ENCODE measurements at places on chromosomes 7 and 10.

GRCh38 chr10:46530249-46531186 is 25.9 kb downstream of the GPRIN2 start:
- DNase-seq = peak; percentile 97

DNA sequence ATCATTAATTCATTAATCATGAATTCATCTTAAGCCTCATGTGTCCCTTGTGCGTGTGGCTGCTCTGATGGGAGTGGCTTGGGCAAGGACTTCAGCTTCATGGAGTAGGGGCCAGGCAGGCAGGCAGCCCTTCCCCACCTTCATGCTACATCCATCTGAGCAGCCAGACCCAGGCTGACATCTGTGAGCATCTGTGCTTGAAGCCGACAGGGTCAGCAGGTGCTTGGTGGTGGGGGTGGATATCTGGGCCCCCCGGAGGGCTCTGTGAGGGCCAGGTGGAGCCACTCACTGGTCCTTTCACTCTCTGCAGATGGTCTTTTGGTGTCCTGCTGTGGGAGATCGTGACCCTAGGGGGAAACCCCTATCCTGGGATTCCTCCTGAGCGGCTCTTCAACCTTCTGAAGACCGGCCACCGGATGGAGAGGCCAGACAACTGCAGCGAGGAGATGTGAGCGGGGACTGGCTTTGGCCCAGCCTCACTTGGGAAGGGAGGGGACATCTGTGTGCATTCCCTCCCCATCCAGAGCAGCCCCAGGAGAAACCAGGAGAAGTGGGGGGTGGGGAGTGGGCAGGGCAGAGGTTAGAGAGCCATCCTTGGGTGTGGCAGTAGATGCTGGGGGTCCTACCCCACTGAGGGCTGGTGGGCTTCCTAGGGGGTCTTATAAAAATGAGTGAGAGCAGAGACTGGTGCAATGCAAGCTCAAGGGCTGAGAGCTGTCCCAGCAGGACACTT is 14.7 kb upstream of the CSGALNACT2 start:
- DNase-seq = no peak

- no peak for DNase-seq
Measured at GRCh38 chr10:48749254-48749787, 64.6 kb downstream of the WDFY4 start.

DNA sequence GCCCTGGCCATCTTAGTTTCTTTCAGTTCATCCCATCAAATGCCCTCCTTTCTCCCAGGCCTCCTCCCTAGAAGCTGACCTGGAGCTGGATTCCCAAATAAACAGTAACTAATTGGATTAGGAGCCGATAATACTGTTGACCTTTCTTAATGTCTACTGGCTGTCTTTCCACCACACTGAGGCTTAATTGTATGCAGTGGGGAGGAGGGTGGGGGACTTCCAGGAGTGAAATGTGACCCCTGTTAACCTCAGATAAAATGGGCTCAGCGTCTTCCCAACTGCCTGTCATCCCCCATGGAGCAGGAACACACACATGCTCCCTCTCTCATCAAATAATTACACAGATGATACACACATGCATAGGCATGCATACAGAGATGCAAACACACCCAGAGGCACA is 53.7 kb upstream of the LBX1 start:
- no peak for DNase-seq

DNA sequence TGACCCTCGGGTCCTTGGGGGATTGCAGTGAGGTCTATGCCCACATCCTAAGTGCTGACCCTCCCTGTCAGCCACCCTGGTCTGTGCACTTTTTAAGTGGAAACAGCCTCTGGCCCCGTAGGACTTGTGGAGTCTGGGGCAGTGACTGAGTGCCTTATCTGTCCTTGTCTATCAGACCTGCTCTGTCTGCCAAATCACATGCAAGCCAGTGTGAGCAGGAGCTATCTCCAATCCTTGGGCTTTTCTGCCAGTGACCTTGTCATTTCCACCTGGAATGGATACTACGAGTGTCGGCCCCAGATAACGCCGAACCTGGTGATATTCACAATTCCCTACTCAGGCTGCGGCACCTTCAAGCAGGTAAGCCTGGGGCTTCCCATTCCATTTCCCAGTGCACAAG is 62.7 kb downstream of the C10orf120 start:
- DNase-seq = no peak

DNA sequence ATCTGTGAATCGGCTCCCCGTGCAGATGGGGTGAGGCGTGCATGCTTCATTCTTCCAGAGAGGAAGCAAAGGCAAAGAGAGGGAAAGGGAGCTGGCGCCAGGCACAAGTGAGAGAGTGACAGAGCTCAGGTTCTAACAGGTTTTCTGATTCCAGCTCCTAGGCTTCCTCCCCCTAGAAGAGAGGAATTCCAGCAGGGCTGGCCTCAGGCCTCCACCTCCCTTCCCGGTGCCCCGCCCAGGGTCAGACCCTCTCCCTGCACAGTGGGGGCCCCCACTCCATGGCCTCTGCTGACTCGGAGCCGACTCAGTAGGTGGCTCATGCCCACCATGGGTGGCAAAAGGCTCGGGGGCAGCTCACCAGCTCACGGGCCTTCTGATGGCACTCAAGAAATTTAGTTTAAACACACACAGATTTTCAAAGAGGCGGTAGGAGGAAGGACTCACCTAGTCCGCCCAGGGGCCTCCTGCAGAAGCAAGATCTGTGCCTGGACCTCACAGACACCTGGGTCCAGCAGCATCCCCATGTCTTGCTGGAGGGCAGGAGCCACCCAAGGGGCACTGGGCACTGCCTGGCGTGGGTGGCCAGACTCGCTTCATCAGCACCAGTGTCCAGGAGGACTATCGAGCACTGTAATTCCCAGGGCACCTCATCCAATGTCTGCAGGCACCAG is 183.5 kb downstream of the MAD1L1 start:
- DNase-seq = no peak

GRCh38 chr10:132148261-132149251 is 38.2 kb upstream of the DPYSL4 start:
- no peak for DNase-seq

GRCh38 chr7:107972941-107973376 is 30.0 kb downstream of the LAMB1 start:
- DNase-seq = no peak

DNA sequence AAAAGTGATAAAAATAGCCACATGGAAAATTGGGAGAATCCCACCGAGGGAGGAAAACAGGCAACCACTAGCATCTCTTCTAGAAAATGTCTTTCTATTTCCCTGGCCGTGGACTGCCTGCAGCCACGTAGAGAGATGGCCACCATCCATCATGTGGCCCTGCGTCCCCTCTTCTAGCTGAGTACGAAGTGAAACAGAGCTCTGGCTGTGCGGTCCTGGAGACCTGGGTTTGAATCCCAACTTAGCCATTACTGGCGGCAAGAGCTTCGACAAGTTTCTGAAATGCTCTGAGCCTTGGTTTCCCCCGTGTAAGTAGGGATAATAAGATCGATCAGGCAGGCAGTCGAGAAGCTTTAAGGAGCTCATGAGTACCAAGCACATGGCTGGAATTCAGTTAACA is 32.9 kb downstream of the ZCCHC24 start:
- DNase-seq = no peak

DNA sequence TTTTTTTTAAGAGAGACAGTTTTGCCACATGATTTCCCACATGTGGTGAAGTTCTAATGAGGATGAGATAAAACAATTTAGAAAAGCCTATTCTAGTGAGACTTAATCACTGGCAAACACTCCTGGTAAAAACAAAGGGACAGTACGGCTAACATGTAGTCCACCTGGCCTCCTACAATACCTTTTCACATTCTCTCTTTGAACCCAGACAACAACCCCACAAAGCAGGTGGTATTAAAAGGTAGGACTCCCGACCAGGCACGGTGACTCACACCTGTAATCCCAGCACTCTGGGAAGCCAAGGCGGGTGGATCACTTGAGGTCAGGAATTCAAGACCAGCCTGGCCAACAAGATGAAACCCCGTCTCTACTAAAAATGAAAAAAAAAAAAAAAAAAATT is 12.4 kb downstream of the PARD3 start:
- no peak for DNase-seq

- DNase-seq = peak; percentile 17
Measured at GRCh38 chr7:33539659-33540400, 365.5 kb upstream of the BMPER start.

DNA sequence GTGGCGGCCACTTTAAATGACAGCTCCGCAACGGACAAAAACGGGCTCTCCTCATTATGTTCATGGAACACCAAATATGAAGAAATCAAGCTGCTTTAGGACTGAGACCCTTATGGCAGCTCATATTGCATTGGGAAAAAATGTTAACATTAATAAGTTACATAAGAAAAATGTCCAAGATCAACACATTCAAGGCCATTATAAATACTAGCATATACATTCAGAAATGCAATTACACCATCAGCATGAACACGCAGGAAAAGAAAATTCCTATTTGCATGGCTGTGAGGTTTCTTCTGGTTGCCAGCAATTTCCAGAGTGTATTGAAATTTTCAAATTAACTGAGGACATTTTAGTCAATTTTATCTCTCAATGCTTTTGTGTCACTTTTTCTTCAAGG is 374.1 kb upstream of the NRP1 start:
- no peak for DNase-seq

DNA sequence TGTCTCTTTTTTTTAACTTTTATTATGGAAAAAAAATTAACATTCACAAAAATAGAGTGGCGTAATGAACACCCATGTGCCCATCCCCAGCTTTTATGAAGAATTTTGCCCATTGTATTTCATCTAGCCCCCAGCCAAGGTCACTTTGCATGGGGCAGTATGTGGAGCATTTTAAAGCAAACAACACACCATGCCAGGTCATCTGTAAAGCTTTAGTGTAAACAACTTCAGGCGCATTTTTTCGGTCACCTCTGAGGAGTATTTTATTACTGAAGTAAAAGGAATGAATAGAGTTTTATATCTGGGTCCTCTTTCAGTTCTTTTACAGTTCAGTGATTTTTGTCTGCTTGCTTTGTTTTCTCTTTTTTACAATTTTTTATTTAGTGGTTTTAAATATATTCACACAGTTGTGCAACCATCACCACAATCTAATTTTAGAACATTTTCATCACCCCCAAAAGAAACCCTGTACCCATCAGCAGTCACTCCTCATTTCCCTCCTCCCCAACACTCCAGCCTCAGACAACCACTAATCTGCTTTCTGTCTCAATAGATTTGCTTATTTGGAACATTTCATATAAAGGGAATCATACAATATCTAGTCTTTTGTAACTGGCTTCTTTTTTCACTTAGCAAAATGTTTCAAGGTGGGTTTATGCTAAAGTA is 87.9 kb downstream of the SLC37A3 start:
- DNase-seq = peak; percentile 11

GRCh38 chr7:25238066-25238725 is 9.9 kb upstream of the NPVF start:
- DNase-seq = no peak

DNA sequence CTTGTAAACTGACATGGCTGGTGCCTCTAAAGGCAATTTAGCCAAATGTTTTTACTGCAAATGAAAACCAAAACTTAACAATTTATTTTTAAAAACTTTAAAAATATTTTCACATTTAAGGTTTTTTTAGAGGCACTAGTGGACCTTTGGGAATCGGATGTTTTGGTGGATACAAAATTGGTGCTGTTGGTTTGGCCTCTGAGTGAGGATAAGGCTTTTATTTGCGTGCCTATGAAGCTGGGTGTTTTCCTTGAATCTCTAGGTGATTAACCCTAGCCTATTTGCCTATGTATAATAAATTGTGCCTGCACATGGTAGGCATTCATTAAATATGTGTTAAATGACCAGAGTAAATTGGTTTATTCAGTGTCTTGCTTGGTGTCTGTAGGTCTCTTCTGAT is 2.9 kb upstream of the SGCE start:
- no peak for DNase-seq

- no peak for DNase-seq
Measured at GRCh38 chr10:79403441-79404230, 41.8 kb downstream of the ZCCHC24 start.

- no peak for DNase-seq
Measured at GRCh38 chr10:106804992-106805582, 359.4 kb downstream of the SORCS1 start.

GRCh38 chr7:31134246-31135188 is 82.4 kb downstream of the ADCYAP1R1 start:
- peak; percentile 67 for DNase-seq

GRCh38 chr10:122543676-122544445 is 16.7 kb upstream of the DMBT1 start:
- no peak for DNase-seq

DNA sequence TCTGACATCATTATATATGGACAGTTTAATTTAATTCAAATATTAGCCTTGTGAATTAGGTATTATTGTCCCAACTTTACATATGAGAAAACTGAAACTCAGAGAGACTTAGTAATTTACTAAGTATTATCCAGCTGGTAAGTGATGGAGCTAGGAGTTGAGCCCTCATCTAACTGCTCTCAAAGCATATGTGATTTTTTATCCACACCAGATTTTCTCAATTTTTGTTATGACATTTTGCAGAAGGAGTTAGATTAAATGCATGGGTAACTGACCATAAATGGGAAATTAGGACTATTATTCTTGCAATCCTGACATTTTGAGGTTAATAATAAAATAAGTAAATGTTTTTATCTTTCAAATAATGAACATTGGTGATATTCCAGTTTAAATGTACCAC is 778.3 kb upstream of the SORCS1 start:
- DNase-seq = no peak

DNA sequence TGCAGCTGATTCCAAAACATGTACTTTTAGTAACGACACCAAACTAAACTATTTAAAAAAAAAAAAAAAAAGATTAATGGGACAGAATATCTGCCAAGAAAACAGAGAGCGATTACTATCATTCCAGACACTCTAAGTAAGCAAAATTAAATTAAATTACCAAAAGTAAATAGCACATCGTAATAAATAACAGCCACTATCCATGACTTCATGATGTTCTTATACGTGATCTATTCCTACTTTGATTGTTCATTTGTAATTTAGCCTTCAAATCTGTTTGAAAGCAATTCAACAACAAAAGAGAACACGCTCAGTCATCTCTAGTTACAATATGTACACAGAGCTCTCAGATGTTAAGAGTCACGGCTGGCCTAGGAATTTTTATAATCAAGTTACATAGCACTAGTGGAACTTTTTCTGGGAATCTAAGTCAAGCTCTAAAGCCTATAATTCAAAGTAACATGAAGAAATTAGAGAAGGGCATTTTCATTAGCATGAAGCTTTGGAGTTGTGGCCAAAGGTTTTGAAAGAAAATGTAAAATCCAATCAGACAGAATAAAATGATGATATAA is 241.7 kb upstream of the NEBL start:
- no peak for DNase-seq

DNA sequence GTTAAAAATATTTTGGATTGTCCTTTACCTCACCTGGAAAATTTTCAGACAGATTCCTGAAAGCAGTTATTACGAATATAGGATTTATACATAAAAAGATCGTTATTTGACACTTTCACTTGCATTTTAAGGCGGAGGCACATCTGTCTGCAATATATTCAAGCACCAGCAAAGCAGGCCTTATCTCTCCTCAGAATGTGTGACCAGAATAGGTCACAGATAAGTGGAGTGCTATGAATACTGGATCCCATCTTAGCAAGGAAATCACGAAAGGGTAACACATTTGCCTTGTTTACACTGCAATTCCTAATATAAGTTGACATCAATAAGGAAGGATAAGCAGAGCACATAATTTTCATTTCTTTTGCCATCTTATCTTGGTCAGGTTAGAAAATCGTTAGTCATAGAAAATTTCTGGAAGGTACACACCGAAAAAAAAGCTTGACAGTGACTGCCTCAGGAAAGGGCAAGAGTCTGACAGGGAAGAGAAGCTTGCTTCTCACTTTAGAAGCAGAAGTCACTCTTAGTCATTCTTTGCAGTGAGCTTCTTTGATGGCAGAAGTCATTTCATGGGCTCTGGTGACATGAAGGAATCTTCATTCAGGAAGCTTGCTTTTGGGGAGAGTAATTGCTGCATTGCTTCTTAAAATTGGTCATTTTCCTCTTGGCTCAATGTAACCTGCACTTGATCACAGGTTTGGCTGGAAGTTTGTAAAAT is 98.1 kb upstream of the STK17A start:
- DNase-seq = no peak

All from fibroblast of skin of abdomen (primary cell).